ENCODE measurements at places on chromosomes 12 and 14. TPM values are rescaled to one million over a fixed set of nuclear protein-coding genes. Genes with fewer than 3 reads are reported as not detected.

Gene LGMN
- 6.1 TPM for total RNA-seq

Gene AQP2
- not detected for total RNA-seq

GRCh38 chr14:73712540-73713180 lies 1.5 kb downstream of the PNMA1 start:
- DNase-seq, result no peak

DNA sequence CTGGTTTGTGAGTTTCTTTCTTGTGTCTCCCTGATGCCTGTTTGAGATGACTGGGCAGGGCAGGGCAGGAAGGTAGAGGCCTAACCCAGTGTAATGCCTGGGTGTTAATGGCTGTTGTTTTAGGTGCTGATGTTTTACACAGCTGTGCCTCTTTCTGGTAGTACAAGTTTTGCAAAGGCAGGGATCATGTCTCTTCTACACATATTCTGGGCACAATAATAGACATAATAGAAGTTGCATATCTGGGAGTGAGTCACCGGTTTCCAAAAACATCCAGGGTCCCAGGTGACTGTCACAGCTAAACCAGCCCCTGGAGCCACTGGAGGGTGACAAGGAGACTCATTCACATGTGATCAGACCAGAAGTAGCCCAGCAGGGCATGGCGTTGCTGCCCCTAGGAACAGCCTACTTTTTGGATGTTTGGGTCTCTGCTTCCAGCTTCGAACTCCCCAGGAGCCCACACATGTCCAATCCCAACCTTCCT lies 18.1 kb downstream of the TPCN1 start:
- DNase-seq, result no peak
